ENCODE measurements at places on chromosomes 4 and X.

DNA sequence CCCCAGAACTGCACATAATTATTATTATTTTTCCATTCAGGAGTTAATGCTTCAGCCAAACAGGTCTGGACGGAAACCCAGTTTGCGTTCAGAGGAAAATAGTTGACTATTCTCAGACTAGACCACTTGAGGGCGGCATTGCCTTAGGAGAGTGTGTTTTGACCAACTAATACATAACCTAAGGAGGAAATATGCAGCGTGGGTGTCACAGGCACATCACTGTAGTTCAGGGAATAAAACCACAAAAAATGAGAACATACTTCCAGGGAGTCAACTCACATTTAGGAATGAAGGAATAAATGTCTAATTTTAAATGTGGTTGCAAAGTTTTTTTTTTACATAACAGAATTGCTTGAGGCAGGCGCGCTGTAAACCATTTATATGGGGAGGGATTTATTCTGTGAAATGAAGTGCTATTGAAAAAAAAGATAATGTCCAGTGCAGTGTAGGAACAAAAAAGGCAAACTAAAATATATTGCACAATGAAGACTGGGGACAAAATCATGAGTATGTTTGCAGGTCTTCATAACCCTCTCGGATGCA lies 93.3 kb downstream of the SYNPO2 start:
- DNase-seq, result no peak

GRCh38 chr4:185488650-185489049 lies 17.1 kb upstream of the CCDC110 start:
- DNase-seq, result no peak

- DNase-seq, result no peak
Observed at GRCh38 chr4:139241086-139241783, 38.8 kb downstream of the MGARP start.

DNA sequence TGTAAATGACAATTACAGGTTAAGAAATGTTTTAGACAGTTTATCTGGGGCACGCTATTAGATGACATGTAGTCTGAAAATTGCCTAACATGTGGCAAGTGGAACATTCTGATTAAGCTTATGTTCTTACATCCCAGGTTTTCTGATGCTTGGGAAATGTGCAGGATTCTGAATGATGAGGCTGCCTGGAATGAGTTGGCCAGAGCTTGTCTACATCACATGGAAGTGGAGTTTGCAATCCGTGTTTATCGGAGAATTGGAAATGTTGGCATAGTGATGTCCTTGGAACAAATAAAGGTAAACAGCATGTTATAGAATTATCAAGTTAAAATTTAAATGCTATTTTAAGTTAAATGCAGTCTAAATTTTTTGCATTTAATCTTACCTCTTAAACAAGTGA lies 49.3 kb downstream of the WDR19 start:
- DNase-seq, result no peak

GRCh38 chrX:48864210-48864609 lies 28.8 kb upstream of the PCSK1N start:
- DNase-seq, result peak; percentile 25

DNA sequence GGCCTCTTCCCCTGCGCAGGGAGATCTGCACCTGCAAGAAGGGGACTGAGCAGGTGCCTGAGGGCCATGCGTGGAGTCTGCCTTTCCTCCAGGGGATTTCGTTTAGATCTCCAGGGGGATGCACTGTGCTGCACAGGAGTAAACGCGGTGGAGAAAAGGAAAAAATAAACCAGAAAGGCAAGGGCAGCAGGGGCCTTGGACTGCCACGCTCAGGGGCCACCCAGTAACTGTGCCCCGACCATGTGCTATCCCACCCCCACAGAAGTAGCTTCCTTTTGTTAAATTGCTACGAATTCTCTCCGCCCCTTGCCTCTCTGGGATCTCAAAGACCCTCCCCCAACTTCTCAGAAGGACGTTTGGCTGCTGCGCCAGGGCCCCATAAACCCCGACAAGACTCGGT lies 17.2 kb upstream of the HMX1 start:
- no peak for DNase-seq

DNA sequence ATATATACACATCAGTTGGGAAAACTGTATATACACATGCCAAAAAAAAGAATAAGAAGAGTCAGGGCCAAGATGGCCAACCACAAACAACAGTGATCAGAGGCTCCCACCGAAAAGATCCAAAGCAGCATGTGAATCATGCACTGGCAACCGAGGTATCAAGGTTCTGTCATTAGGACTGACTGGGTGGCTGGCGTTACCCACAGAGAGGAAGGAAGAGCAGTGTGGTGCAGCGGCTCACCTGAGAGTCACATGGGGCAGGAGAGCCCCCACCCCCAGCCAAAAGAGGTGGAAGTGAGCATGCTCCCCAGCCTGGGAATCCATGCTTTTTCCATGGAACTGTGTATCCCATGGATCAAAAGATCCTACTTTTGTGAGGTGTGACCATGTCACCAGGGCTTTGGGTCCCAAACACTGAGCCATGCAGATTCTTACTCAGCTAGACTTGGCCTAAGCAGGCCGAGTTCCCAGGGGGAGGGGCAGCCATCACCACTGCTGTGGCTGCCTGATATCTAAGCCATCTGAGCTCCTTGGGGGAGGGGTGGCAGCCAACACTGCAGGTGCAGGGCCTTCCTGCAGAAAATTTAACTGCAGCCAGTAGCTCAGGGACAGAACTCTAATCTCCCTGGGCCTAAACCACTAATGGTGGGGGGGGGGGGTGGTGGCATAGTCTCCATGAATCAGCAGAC lies 52.8 kb downstream of the P2RY10 start:
- no peak for DNase-seq

GRCh38 chr4:128376303-128376702 lies 88.7 kb upstream of the PGRMC2 start:
- DNase-seq, result no peak

GRCh38 chr4:45946699-45947098 lies 177.2 kb downstream of the GABRG1 start:
- DNase-seq, result no peak

- DNase-seq, result no peak
Observed at GRCh38 chr4:138076561-138076960, 165.6 kb downstream of the SLC7A11 start.

DNA sequence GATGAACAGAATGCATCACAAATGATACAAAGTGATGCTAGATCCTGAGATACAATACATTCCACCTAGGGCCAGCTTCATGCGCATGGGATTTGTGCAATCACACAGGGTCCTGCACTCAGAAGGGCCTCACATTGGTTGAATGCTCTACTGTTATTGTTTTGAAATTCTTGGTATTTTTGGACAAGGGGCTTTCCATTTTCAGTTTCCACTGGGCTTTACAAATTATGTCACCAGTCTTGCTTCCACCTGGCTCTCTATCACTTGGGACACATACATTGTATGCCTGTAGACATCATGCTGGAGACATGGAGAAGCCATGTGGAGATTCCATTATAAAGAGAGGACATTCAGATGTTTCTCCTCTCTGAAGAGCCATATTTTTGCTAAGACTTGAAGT lies 155.8 kb downstream of the NAA11 start:
- DNase-seq, result no peak

DNA sequence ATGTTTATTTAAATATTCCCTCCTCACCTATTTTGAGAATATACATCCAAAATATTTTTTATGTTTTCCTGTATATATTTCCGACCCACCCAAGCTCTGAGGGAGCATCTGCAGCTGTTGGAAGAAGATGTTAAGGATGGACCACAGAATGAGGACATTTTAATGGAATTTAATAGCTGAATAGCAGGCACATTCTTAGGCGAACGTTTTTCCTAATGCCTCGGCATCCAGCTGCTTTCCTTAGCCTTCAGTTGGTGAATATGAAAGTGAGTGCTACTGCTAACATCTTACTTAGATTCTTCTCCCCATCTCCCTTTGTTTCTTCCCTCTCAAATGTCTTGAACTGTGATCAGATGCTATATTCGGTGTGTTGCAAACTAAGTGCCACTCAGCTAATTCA lies 158.0 kb upstream of the CTSO start:
- no peak for DNase-seq

GRCh38 chr4:189659287-189659686 lies 281.4 kb upstream of the FRG1 start:
- no peak for DNase-seq

DNA sequence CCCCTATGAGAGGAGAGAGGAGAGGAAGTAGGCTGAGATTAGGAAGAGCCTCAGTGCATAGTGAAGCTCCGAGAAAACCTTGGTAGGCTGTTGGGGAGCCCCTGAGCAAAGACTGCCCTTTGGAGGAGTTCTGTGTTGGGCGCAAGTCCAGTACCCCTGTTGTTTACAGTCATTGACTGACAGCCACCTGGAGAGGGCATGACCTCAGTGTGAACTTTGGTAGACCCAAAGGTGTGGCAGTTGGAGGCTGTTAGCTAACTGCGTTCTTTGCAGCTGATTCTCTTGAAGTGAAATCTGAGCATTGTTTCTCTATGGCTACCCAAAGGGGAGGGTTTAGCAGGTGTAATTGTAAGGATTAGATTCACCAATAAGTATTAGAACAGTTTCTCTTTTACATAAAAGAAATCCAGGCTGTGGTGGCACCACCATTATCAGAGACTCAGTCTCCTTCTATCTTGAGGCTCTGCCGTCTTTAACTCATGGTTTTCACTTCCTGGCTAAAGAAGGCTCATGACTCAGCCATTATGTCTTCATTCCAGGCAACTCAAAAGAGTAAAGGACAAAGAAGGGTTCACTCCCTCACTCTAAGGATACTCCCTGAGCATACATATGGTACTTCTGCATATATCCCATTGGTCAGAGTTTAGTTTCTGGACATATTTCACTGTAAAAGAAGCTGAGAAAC lies 33.4 kb downstream of the ANXA3 start:
- no peak for DNase-seq

- DNase-seq, result peak; percentile 99
Observed at GRCh38 chr4:86593688-86594558, at the start of gene PTPN13. TSS of gene PTPN13 (plus strand) at chr4:86594315. CDS start at chr4:86635257, 40,942 bp downstream.

DNA sequence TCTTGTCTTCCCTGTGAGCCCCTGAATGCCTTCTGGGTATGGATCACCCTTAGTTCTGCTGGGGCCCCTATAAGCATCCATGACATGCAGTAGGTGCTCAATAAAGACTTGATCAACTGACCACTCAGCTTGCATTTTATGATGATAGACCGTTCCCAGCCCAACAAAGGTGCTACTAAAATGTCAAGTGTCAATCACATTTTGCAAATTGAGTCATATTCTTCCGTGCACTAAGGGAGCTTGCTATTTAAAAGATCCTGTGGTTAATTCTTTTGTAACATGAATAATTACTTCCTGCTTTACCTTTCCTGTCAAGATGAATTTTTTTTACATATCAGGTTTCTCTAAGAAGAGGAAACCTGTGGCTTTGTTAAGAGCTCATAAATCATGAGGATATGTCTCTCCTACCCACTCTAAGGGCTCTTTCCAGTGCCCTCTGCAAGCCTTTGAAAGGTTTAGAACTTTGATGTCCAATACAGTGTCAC lies 47.6 kb downstream of the SH3KBP1 start:
- DNase-seq, result no peak

DNA sequence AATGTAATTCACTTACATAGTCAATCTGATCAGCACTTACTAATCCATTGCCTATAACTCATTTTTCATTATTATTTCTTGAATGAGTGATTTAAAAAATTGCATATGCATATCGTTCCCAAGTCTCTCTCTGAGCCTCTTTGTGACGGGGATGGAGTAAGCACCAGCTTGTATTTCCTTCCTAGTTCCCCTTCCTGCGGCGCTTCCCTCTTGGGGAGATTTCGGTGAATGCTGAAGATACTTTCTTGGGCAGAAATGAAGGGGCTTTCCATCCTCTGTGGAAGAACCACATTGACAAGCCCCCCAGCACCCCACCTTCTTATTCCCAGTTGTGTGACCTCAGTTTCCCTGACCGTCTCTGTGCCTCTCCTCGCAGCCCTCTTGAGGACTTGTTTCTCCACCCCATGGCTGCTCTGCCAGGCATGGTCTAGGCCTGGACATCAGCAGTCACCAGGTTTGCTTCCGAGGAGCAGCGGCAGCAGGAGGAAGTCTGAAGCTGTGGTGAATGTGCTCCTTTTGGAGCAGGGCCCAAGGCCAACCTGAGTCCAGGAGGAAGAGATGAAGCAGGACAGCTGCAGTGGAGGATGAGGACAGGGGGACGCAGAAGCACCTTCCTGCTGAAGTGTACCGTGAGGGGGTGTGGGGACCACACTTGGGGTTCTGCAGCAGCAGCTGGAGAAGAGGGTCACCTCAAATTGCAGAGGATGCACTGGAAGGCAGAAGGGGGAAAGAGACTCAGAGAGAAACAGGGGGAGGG lies 124.9 kb downstream of the IRF2 start:
- no peak for DNase-seq

GRCh38 chrX:129741880-129742758 lies 3.3 kb downstream of the XPNPEP2 start:
- no peak for DNase-seq

DNA sequence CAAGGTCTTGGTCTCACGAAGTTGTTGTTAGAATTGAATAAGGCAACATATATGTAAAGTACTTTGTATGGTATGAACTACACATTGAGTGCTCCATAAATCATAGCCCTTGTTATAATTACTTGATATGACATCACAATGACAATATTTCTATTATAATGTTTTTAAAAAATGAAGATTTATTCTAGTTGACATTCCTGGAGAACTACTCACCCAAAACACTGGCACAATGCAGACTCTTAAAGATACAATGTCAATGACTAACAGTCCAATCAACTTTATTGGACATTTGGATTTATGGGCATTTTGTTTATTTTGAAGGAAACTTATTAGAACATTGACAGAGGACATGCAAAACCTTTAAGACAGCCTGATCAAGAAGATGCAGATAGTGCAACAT lies 55.3 kb downstream of the ASB9 start:
- no peak for DNase-seq

DNA sequence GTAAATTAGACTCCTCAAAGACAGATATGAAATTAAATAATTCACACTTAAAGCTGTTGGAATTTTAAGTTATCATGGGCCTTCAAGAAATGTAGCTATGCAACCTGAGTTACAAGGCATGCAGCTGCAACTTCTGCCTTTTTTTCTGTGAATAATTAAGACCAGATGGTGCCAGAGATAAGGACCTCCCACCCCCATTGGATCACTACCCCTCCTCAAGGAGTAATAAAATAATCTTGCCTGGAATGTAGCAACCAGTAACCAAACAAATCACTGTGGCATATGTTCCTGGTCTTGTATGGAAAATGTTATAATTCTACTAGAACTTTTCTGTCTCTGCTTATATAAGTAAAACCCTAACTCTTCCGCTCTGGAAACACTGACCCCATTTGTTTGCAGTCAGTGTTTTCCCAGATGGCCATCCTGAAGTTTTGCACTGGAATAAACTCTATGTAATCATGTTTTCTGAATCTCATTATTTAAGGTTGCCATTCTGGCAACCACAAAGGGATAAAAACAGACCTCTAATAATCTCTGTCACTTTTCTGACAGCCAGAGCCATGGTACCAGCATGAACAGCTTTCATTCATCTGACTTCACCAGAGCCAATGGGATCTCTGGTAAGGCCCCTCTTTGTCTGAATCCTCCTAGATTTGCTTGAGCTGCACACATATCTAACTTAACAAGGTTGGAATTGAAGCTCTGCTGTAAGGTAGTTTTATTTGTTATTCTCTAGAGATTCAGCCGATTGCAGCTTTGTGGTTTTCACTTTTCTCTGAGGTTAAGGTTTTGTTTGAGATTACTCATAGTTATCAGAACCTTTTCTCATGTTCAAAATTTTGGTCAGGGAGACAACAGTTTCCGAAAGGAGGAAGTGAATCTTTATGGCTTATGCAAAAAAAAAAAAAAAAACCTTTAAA lies 274.6 kb downstream of the NAF1 start:
- no peak for DNase-seq

- DNase-seq, result no peak
Observed at GRCh38 chrX:142186103-142186502, 19.0 kb downstream of the MAGEC2 start.
